ENCODE measurements at places on chromosomes 2 and 18.

GRCh38 chr2:80519121-80519643 lies 214.6 kb upstream of the LRRTM1 start:
- H3K36me3 ChIP-seq: no peaks in the 10 kb centered on the region
- DNase-seq: no peak
- H3K27me3 ChIP-seq: no peaks in the 10 kb centered on the region
- H3K4me3 ChIP-seq: no peak overlapping the region
- H3K4me1 ChIP-seq: no peaks in the 10 kb centered on the region

DNA sequence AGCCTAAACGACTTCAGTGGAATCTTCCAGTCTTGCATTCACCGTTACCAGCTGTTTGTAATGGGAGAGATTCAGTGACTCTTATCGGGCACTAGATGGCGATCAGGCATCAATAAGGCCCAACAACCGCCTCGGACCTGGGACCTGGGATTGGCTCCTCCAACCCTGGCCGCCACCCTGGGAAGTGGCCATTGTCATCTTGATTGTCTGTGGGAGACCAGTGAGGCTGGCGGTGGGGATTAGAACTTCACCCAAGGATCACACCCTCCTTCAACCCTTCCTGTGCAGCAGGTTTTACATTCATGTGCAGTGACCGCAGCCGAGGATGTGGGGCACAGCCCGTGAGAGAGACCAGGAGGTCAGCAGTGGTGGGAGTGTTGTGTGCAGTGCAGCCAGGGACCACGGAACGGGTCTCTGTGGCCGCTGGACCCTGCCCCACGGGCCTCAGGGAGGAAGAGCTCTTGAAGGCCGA lies 85.3 kb downstream of the SPP2 start:
- H3K4me1 ChIP-seq: peaks cover 19% of the 10 kb centered on the region
- H3K27me3 ChIP-seq: peaks cover 10% of the 10 kb centered on the region
- no peak overlapping the region for H3K27ac ChIP-seq
- no peak overlapping the region for H3K4me3 ChIP-seq

GRCh38 chr2:23916727-23917405 lies 10.1 kb downstream of the ATAD2B start:
- peaks cover 29% of the 10 kb centered on the region for H3K4me1 ChIP-seq
- H3K27ac ChIP-seq: no peak overlapping the region
- H3K27me3 ChIP-seq: no peaks in the 10 kb centered on the region
- peaks cover 2% of the 10 kb centered on the region for H3K36me3 ChIP-seq
- H3K4me3 ChIP-seq: no peak overlapping the region
- DNase-seq: no peak

DNA sequence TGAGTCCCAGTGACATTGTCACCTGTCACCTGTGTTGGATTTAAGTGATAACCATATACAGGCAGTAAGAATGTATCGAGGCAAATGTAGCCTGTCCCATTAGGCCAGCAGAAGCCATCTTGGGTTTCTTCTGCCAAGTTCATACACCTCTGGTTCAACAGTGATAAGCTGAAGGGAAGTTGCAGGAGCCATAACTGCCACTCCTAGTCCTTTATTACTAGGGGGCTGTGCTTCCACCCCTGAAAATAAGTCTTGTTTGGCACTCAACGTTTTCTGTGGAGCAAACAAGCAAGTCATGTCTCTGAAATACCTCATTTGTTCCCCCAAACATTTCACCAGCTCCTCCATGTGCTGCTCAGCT lies 58.1 kb upstream of the ALPP start:
- DNase-seq: no peak
- no peaks in the 10 kb centered on the region for H3K27me3 ChIP-seq
- H3K4me1 ChIP-seq: peaks cover 35% of the 10 kb centered on the region
- H3K4me3 ChIP-seq: no peak overlapping the region
- H3K27ac ChIP-seq: peak overlapping the region; percentile 76
- H3K36me3 ChIP-seq: peaks cover 2% of the 10 kb centered on the region

GRCh38 chr2:105796131-105796638 lies 51.5 kb downstream of the NCK2 start:
- H3K27me3 ChIP-seq: no peaks in the 10 kb centered on the region
- no peak for DNase-seq
- H3K36me3 ChIP-seq: peaks cover 29% of the 10 kb centered on the region
- peak overlapping the region; percentile 94 for H3K27ac ChIP-seq
- H3K4me3 ChIP-seq: peak overlapping the region; percentile 76
- H3K4me1 ChIP-seq: peaks cover 86% of the 10 kb centered on the region

- no peak overlapping the region for H3K4me3 ChIP-seq
- H3K4me1 ChIP-seq: no peaks in the 10 kb centered on the region
- no peaks in the 10 kb centered on the region for H3K36me3 ChIP-seq
Observed at GRCh38 chr18:11671156-11671555, 17.9 kb upstream of the GNAL start.

GRCh38 chr18:6004683-6005082 lies 109.4 kb upstream of the TMEM200C start:
- peaks cover 21% of the 10 kb centered on the region for H3K4me1 ChIP-seq
- peaks cover 13% of the 10 kb centered on the region for H3K27me3 ChIP-seq
- peak overlapping the region; percentile 17 for H3K4me3 ChIP-seq
- peak overlapping the region; percentile 85 for H3K27ac ChIP-seq
- peak; percentile 11 for DNase-seq

DNA sequence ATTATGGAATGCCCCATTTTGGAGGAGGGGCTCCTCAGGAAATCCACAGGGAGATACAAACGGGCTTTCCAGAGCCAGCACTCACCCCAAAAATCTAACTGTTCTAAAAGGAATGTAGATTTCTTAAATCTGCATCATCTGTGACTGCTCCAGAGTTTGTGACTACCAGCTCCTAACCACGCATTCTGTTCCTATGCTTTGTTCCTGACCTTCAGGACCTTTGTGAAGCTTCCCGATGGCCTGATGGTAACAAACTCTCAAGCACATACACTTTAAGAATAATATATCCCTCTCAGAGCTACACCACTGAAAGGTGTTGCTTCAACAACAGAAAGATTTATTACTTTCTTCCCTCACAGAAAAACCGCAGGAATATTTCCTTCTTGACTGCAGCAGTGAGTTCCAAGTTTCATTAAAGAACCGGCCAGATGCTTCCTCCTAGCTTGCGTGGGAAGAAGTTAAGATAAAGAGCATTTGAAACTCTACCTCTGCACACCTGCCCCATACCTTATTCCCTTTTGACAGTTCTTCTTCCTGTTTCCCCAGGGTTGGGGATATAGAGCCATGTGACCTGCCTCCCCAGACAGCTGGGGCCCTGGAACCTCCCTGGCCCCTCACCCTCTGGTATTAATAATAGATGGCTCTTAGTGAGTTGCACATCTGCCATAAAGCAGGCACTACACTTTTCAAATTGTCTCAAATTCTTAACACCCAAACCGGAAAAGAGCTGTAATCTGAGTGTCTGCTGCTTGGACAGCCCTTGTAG lies 40.2 kb upstream of the EML4 start:
- peaks cover 3% of the 10 kb centered on the region for H3K36me3 ChIP-seq
- H3K4me1 ChIP-seq: peaks cover 94% of the 10 kb centered on the region
- no peaks in the 10 kb centered on the region for H3K27me3 ChIP-seq

DNA sequence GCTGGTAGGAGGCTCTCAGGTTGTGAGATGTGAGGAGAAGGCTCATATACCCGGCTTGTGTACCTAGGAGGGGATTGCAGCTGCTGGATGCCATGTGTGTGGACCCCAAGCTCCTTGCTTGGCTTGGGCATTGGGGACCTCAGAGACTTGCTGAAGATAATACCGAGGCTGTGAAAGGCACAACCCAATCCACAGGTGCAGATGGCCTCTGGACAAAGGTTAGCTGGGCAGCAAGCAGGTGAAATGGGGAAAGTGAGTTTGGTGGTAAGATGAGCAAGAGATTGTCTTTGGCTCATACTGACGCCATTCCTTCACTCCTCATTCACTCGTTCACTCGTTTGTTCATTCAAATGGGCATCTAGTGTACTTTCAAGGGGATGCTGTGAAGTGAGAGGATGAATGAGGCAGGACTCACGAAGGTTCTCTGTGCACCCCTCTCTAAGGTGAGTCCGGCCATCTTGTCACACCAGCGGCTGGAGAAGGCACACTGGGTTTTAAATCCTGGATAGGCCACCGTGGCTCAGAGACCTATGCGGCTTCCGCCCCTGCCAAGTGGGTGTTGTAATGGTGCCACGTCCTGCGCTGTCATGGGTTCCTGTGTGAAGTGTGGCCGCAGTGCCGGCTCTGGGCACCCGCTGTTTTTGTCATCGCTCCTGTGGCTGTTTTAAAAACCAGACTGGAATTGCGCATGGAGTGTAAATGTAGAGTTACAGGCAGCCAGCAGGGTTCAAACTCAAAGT lies 13.7 kb downstream of the FBLN7 start:
- peaks cover 4% of the 10 kb centered on the region for H3K27me3 ChIP-seq
- H3K4me1 ChIP-seq: peaks cover 40% of the 10 kb centered on the region
- no peaks in the 10 kb centered on the region for H3K36me3 ChIP-seq

GRCh38 chr2:24618680-24619079 lies 127.6 kb downstream of the NCOA1 start:
- H3K36me3 ChIP-seq: no peaks in the 10 kb centered on the region
- no peak overlapping the region for H3K27ac ChIP-seq
- no peak for DNase-seq
- H3K27me3 ChIP-seq: no peaks in the 10 kb centered on the region
- H3K4me3 ChIP-seq: no peak overlapping the region

DNA sequence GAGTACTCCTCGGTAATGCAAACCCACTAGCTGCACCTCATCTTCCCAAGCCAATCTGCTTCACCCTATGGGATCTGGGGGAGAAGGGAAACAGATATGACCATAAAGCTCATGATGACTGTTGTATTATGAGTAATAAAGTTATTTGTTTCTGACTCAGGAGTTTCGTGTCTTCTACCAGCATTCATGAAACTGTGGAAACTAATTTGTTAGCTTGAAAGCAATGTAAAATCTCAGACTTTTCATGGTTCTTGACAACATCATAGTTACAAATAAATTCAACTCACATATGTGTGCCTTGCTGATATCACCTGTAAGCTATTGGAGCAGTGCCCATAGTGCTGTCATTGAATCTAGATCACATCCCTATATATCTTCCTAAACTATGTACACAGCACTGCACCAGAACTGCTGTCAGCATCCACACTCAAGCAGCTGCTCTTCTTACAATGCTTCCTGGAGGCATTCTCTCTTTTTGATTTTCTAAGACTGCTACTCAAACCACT lies 135.6 kb upstream of the KYNU start:
- H3K27me3 ChIP-seq: no peaks in the 10 kb centered on the region
- H3K36me3 ChIP-seq: no peaks in the 10 kb centered on the region
- H3K4me3 ChIP-seq: no peak overlapping the region
- no peak for DNase-seq
- no peak overlapping the region for H3K27ac ChIP-seq
- H3K4me1 ChIP-seq: no peaks in the 10 kb centered on the region

GRCh38 chr2:120510751-120511395 lies 164.9 kb downstream of the INHBB start:
- no peaks in the 10 kb centered on the region for H3K27me3 ChIP-seq
- no peak overlapping the region for H3K27ac ChIP-seq
- DNase-seq: no peak
- H3K4me3 ChIP-seq: no peak overlapping the region
- H3K36me3 ChIP-seq: no peaks in the 10 kb centered on the region

DNA sequence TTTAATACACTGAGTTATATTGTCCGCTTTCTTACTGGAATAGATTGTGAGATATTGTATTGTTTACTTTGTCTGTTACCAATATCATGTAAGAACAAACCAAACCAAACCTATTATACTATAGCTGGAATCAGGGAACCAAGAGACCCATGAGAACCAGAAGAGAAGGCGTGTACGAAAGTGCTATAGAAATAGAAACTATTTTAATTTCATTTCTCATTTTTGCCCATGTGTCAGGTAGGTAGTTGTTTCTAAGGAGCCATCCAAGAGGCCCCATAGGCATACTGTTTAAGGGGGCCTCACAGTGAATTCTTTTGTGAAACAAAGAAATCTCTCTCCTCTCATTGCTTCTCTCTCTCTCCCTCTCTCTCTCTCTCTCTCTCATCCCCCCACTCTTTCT lies 363.6 kb downstream of the RNF144A start:
- DNase-seq: no peak
- H3K4me3 ChIP-seq: no peak overlapping the region
- H3K27ac ChIP-seq: no peak overlapping the region
- H3K36me3 ChIP-seq: no peaks in the 10 kb centered on the region
- no peaks in the 10 kb centered on the region for H3K4me1 ChIP-seq
- peaks cover 2% of the 10 kb centered on the region for H3K27me3 ChIP-seq

DNA sequence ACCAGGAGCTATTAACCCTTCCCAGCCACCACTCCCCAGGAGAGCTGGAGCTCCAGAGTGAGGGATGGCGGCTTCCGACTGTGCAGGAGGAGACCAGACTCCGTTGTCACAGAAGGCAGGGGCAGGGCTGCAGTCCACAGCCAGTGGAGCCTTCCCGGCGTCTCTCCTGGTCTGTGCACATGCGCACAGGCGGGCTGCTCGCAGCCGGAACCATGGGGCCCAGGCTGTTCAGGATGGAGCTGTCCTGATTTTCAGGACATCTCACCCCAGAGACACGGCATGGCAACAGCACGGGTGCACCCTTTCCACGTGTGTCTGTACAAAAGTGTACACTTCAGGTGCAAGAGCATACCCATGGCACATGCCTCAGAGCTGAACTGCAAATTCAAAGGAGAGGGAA lies 28.9 kb downstream of the EIPR1 start:
- no peak for DNase-seq
- H3K36me3 ChIP-seq: peaks cover 49% of the 10 kb centered on the region
- H3K27ac ChIP-seq: no peak overlapping the region
- H3K4me3 ChIP-seq: no peak overlapping the region
- no peaks in the 10 kb centered on the region for H3K27me3 ChIP-seq

Data from activated T-helper 1 cell treated with anti-CD3 and anti-CD28 coated beads, Interleukin-12 subunit alpha, Interleukin-12 subunit beta, Interleukin-2, Interleukin-4 antibody, amounts not matched to agents 30 ng/mL and 10 ng/mL and 1 ng/mL, durations not matched to agents 14 hours and 24 hours and 36 hours (primary cell).